ENCODE measurements at places on chromosomes 7 and 10.
A peak's percentile ranks its signal among the peaks of the same experiment; 100 is the strongest.

- DNase-seq, result no peak
Measured at GRCh38 chr10:94432443-94432842, 30.1 kb downstream of the TBC1D12 start.

GRCh38 chr7:132428247-132428919 lies 147.9 kb downstream of the PLXNA4 start:
- no peak for DNase-seq

DNA sequence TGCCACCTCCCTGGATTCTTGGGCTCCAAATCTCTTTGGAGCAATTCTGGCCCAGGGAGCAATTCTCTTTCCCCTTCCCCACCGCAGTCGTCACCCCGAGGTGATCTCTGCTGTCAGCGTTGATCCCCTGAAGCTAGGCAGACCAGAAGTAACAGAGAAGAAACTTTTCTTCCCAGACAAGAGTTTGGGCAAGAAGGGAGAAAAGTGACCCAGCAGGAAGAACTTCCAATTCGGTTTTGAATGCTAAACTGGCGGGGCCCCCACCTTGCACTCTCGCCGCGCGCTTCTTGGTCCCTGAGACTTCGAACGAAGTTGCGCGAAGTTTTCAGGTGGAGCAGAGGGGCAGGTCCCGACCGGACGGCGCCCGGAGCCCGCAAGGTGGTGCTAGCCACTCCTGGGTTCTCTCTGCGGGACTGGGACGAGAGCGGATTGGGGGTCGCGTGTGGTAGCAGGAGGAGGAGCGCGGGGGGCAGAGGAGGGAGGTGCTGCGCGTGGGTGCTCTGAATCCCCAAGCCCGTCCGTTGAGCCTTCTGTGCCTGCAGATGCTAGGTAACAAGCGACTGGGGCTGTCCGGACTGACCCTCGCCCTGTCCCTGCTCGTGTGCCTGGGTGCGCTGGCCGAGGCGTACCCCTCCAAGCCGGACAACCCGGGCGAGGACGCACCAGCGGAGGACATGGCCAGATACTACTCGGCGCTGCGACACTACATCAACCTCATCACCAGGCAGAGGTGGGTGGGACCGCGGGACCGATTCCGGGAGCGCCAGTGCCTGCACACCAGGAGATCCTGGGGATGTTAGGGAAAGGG lies 913 bp downstream of the NPY start:
- peak; percentile 10 for DNase-seq

- DNase-seq, result peak; percentile 65
Measured at GRCh38 chr7:77415823-77416620, at the start of gene GSAP. GSAP (minus strand) TSS chr7:77416349; CDS start chr7:77416321, 28 bp downstream.

- no peak for DNase-seq
Measured at GRCh38 chr10:29932991-29933390, 126.4 kb downstream of the JCAD start.

DNA sequence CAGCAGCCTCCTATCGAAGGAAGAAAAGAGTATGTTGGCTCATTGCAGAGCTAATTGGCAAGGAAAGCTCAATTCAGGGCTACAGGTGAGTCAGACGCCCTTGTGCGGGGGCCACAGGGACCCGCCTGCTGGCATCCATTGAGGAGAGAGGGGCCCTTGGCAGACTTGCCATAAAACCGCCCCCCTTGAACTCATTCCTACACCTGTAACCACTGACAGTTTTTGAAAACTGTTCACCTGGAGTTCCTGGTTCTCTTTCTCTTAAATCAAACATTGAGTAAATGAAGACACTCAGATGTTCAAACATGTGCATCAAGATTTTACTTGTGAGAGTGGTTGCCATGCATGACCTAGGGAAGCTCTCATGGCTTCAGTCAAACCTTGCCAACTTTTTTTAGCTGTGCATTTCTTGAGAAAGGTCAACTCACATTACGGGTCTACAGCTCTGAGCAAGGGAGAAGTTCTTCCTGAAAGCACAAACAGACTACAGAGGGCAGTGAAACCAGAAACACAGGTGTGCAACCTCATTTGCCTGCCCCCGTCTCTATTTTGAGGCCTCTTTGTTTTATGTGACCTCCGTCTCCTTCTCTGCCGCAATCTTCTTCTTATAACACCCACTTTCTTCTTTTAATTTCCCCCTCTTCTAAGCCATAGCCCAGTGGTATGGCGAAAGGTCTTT lies 87.8 kb downstream of the TBXAS1 start:
- DNase-seq, result peak; percentile 23

DNA sequence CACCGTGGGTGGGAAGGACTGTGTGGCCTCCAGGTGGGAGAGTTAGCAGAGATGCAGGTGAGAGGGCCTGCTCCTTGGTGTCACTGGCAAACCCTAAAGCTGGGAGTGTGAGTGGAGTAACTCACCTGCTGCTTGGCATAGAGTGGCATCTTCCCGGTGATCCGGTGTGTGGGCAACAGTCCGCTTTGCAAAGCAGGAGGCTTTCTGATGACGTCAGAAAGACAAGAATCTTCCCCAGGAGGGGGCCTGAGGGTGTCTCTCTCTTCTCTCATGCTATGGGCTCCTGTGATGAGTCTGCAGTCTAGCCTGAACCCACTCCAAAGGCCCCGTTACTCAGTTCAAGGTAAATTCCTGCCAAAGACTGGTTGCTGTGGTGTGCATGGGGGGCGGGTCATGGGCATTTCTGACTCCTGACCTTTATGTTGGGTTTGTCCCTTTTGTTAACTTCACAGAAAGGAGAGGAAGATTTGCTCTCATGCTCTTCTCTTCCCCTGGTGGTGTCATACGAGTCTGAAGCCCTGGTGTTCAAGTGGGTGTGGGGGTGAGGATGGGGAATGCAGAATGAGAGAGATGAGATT lies 187.9 kb downstream of the GATA3 start:
- peak; percentile 77 for DNase-seq

DNA sequence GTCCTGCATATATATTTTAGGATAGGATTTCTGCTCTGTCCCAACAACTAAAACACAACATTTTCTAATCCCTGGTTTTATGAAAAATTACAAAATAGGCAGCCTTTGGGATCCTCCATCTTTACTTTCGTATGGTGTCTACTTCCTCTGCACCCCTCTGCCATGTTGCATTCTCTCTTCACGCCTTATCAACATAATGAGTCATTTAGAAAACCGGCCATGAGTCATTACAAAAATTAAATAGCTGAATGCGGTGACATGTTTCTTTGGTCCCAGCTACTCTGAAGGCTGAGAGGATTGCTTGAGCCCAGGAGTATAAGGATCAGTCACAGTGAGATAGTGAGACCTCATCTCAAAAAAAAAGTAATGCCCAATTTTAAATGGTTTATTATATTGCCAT lies 148.1 kb upstream of the CELF2 start:
- DNase-seq, result no peak

- no peak for DNase-seq
Measured at GRCh38 chr10:100766693-100767421, 21.5 kb downstream of the PAX2 start.

DNA sequence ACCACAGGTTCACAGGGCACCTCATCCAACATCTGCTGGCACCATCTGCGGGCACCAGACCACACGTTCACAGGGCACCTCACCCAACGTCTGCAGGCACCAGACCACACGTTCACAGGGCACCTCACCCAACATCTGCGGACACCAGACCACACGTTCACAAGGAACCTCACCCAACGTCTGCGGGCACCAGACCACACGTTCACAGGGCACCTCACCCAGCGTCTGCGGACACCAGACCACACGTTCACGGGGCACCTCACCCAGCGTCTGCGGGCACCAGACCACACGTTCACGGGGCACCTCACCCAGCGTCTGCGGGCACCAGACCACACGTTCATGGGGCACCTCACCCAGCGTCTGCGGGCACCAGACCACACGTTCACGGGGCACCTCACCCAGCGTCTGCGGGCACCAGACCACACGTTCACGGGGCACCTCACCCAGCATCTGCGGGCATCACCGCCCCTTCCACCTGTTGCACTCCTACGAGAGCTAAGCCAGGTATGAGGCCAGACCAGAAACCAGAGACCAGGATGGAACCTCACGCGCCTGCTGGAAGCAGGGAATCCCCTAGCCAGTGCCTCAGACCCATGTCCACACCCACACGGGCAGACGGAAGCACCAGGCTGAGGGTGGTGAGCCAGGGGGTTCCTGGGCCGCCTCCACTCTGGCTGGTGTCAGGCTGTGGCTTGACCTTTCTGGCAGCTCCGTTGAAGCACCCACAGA lies 182.8 kb downstream of the MAD1L1 start:
- DNase-seq, result peak; percentile 56

GRCh38 chr7:42746214-42746613 lies 165.7 kb downstream of the C7orf25 start:
- DNase-seq, result no peak

GRCh38 chr10:109062371-109062770 lies 860.9 kb downstream of the XPNPEP1 start:
- no peak for DNase-seq

DNA sequence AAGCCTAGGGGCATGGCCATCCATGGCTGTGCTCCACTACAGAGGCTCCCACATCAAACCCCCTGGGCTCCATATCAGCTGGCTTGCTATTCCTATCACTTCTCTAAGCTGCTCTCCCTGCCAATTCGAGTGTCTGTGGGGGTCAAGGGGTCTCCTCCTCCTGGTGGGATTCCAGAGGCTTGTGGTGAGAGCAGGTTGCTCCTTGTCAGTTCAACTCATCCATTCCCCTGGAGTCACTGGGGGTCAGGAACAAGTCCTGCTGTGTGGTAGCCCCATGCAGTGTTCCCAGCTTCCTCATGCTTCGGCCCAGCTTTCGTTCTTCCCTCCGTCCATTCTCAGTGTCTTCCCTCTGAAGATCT lies 86.6 kb upstream of the UNC5B start:
- no peak for DNase-seq

DNA sequence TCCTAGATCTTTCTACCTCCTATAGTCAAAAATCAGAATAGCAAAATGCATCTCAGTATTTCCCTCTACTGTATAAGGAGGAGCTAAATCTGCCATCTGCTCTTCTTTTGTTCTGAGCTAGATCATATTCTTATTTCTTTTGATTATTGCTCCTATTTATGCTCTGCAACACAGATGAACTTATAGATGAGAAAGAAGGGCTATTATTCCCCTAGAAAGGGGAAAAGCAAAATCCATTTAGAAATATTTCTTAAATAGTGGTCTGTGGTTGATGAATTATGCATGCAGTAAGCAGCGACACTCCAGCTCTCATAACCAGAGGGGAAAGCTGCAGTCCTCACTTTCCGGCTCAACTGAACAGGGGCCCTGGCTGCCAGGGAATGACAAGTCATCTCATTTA lies 207.3 kb upstream of the SORCS1 start:
- DNase-seq, result no peak

- no peak for DNase-seq
Measured at GRCh38 chr10:63718421-63718820, 197.2 kb downstream of the REEP3 start.

GRCh38 chr10:124717911-124718741 lies 26.1 kb downstream of the FAM53B start:
- DNase-seq, result peak; percentile 75

DNA sequence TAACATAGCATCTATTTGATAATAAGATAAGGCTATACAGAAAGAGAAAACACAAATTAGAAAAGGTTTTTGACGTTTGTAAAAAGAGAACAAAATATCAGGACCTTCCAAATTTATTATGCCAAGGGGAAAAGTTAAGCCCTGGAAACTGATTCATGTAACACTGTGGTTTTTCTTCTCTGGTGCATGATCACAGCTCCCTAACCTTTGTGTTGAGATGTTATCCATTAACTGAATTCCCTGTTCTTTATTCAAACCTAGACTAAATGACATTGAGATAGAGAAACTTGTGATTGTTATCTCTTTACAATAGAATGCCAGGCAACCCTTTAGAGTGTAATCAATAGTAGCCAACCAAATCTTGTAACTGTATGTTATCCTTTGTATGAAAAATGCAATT lies 141.5 kb upstream of the NRG3 start:
- DNase-seq, result no peak

DNA sequence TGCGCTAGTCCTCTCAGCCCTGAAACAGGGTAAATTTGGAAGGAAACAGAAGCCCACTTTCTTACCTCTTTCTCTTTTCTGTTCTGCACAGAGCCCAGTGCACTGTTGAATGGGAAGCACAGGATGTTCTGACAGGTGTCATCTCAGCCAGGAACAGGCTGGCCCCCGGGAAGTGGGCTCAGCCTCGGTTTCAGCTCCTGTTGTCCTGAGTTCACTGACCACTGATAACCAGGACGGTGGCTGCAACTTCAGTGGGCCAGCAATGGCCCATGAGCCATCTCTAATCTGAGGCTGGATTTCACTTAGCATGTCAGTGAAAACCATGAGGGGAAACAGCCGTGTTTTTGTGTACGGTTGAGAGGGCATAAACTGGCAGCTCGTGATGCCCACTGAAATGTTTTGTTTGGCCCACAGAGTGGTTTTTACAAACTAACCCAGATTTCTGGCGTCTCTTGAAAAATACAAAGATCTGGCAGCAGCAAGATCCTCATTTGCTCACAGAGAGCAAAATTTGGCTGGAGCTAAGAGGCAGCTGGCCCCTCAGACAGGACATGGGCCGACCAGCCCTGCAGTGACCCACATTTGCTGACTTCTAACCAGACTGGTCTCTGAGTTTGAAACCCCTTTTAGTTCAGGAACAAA lies 455.9 kb downstream of the PAXIP1 start:
- DNase-seq, result no peak

GRCh38 chr10:391305-391704 lies 256.1 kb downstream of the ZMYND11 start:
- no peak for DNase-seq

DNA sequence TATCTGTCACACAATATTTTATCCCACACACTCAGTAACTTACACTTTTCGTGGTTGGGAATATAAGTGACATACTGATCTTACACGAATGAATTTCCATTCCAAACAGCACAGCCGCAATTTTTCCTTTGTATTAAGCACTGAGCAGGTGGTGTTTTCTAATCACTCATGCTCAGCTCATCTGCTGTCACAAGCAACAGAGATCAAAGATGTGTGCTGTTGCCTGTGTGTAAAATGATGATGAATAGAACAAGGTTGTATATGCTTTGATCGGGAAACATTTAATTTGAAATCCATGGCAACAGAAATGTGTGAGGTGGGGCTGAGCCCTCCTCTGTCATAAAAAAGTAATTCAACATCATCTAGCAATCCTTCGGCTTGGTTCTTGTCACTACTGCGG lies 927.7 kb upstream of the MBL2 start:
- DNase-seq, result no peak

DNA sequence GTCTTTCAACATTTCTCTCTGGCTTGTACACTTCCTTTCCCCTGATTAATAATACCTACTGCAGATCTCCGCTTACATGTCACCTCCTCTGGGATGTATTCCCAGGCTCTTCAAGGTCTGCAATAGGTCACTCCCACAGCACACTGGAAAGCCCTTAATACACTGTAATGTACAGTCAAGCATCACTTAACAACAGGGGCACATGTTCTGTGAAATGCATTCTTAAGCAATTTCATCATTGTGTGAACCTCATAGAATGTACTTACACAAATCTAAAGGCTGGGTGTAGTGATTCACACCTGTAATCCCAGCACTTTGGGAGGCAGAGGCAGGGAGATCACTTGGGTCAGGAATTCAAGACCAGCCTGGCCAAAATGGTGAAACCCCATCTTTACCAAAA lies 1.9 kb downstream of the COX15 start:
- no peak for DNase-seq

GRCh38 chr7:101058355-101058754 lies 26.9 kb upstream of the TRIM56 start:
- DNase-seq, result peak; percentile 67
